Femur (tissue), 1 donor: ENCODE measurements at places on chromosomes 11 and 22.

DNA sequence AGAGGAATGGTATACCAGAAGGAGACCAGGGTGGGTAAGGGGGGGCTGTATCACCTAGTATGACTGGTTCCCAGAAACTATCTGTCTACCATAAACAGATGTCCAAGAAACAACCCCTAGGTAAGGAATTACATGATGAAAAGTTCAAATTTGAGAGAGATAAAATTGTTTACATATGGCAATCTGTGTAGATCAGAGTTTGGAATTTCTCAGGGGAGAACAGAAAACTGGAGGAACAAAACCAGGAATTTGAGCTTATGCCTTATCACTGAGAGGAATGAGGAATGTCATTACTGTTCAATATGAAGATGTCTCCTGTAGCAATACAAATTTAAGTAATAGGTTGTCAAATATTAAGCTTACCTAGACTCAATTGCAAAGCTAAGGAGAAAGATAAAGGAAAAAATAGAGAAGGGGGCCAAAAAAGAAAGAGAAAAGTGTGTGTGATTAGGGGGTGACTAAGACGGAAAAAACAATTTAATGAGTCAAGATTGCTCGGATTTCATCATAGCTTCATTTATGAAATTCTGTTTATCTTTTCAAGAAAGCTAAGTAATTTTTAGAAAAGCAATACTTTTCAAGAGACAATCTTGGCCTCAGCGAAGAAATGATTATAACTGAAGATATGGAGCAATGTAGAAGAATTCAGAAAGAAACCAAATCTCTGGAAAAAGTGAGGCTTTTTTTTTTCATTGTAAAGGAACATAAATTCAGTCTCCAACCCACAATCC is 117.8 kb downstream of the APOL5 start:
- DNase-seq, result no peak

GRCh38 chr22:47587361-47587760 is 824.9 kb downstream of the TBC1D22A start:
- DNase-seq, result no peak

- no peak for DNase-seq
Measured at GRCh38 chr11:61682906-61683675, 2.9 kb downstream of the DAGLA start.

- no peak for DNase-seq
Measured at GRCh38 chr22:38271927-38272372, 860 bp downstream of the TMEM184B start.

GRCh38 chr11:1040428-1041148 is 4.1 kb upstream of the MUC6 start:
- DNase-seq, result no peak

DNA sequence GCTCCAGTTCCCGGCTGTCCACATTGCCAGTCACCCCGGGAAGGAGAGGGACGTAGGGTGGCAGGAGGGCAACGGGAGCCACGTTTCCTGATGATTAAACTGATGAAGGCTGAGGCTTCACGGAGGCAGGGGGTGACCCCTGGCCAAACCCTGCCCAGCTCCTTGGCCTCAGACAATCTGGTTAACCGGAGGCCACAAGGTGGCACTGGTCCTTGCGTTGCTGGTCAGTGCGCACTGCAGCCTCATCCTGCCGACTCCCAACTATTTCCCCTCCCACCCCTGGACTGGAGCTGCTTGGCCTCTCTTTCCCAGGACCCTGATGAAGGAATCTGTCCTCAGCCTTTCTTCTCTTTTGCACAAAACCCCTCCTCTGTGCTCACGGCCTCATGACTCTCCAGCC is 75.3 kb downstream of the PDE2A start:
- DNase-seq, result peak; percentile 46

- DNase-seq, result no peak
Measured at GRCh38 chr11:14179116-14179820, 179.7 kb downstream of the RRAS2 start.

DNA sequence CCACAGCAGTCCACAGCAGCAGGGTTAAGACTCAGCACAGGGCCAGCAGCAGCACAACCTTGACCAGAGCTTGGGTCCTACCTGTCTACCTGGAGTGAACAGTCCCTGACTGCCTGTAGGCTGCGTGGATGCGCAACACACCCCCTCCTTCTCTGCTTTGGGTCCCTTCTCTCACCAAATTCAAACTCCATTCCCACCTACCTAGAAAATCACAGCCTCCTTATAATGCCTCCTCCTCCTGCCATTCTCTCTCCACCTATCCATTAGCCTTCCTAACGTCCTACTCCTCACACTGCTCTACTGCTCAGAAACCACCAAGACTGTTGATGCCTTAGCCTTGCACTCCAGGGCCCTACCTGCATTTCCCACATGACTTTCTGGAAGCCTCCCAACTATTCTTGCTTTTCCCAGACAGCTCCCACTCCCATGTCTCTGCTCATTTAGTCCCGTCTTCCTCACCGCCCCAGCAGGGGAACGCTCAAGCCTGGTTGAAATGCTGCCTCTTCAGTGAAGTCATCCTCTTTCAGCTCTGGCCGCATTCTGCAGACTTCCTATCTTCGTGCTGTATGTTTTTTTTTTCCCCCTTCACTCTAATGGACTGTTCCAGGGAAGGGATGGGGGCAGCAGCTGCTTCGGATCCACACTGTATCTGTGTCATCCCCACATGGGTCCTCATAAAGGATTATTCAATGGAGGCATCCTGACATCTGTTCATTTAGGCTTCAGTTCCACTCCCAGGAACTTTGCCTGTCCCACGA is 3.3 kb downstream of the IL18BP start:
- DNase-seq, result no peak

GRCh38 chr11:2653198-2653551 is 46.6 kb downstream of the KCNQ1OT1 start:
- peak; percentile 53 for DNase-seq

- peak; percentile 97 for DNase-seq
Measured at GRCh38 chr11:62545437-62546243, 966 bp downstream of the AHNAK start.

- no peak for DNase-seq
Measured at GRCh38 chr11:79404325-79404724, 36.5 kb downstream of the TENM4 start.

- no peak for DNase-seq
Measured at GRCh38 chr11:33722590-33723234, 13.5 kb downstream of the CD59 start.

GRCh38 chr22:44489817-44490216 is 8.2 kb downstream of the RTL6 start:
- DNase-seq, result no peak

DNA sequence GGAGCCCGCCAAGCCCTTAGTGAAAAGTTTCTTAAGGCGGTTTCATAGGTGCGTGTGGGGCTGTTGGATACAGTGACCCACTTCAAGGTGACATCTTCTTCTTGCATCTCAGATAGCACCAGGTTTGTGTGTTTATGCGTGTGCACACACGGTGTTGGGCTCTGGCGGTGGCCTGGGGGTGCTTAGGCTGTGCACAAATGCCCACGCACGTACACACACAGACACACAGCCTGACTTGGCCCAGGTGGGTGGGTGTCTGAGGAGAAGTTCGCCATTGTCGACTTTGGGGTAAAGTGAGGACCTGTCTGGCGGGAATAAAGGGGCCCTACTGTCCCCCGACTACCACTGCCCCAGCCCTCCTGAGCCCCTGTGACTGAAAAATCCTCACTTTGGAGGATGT is 103.8 kb downstream of the KCNQ1 start:
- peak; percentile 7 for DNase-seq

DNA sequence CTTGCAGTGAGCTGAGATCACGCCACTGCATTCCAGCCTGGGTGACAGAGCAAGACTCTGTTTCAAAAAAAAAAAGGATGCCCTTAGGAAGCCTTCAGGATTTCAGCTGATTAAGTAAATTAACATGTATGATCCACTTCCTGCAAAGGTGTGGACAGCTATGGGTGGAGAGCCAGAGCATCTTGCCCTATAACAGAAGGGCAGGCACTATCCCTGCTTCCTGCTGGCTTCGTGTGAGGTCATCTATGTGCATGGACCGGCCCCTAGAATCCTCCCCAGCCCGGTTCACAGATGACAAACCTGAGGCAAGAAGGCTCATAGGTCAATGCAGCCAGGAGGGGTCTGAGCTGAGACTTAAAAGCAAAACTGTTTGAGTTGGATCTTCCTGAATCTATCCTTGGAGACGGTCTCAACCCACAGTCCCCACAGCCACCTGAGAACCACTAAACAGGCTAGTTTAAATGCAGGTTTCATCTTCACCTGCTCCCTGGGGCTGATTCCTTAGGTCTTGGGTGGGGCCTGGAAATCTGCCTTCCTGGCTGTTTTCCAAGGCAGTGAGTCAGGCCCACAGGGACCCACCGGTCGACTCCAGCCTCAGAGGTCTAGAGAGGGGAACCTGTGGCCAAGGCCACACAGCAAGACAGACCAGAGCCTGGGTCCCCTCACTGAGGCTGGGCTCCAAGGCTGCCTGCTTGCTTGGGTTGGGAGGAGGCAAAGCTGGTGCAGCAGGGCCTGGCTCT is 55.2 kb upstream of the MPEG1 start:
- DNase-seq, result no peak

DNA sequence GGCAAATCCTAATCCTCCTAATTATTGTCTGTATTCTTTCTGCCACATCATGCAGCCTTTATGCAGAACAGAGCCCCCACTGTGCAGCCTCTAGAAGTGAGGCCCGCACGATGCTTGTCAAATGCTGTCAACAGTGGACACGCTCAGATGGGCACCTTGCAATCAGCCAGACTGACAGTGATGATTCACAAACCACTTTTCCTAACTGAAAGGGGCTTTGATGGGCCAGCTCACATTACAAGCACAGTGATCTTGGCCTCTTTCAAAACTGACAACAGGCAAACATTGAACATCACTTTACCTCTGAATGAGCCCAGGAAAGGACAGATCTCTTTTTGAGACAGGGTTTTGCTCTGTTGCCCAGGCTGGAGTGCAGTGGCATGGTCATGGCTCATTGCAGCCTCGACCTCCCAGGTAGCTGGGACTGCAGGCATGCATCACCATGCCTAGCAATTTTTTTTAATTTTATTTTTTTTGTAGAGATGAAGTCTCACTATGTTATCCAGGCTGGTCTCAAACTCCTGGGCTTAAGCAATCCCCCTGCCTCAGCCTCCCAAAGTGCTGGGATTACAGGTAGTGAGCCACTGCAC is 18.0 kb upstream of the E2F8 start:
- DNase-seq, result no peak

GRCh38 chr11:21774212-21774611 is 418.7 kb upstream of the ANO5 start:
- DNase-seq, result no peak

GRCh38 chr11:126997196-126997595 is 3.4 kb downstream of the KIRREL3 start:
- DNase-seq, result no peak

GRCh38 chr22:38890377-38890776 is 18.4 kb upstream of the CBX6 start:
- no peak for DNase-seq

- no peak for DNase-seq
Measured at GRCh38 chr11:129210831-129211181, 18.7 kb upstream of the ARHGAP32 start.

DNA sequence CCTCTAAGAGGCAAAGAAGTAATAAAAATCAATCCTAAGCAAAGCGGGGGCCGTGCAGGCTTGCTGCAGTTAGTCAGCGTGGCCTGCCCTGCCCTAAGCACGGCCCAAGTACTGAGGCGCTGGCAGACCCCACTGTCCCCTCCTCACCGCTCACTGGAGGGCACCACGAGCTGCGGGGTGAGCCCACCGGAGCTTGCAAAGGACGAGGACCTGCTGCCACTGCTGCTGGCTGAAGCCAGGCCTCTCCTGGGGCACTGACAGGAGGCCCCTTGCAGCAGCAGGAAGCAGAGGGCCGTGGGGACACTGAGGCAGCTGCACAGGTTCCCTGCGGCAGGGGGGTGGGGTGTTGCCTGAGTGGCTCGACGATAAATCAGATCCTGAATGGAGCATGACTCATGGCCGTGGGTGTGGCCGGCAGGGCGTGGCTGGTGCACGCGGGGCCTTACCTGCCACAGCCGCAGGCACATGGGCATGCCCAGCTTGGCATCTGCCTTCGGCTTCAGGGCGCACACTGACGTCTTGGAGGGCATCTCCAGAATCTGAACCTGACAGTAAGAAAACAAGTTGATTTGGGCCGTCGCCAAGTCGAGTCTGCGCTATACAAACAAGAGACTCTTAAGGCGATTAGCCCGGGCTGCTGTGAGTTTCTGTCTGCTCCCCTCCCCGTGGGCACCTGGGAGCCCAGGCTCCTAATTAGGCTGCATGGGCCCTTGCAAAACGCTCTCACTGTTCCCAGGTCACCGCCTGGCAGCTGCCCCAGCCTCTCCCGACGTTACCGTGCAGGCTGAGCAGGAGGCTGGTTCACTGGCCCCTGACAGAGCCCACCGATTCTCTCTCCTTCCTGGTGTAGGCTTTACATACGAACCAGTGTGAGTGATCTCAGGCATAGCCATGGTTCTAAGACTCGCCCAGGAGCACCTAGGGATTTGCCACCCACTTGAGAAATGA is 45.9 kb downstream of the TBX1 start:
- peak; percentile 18 for DNase-seq

DNA sequence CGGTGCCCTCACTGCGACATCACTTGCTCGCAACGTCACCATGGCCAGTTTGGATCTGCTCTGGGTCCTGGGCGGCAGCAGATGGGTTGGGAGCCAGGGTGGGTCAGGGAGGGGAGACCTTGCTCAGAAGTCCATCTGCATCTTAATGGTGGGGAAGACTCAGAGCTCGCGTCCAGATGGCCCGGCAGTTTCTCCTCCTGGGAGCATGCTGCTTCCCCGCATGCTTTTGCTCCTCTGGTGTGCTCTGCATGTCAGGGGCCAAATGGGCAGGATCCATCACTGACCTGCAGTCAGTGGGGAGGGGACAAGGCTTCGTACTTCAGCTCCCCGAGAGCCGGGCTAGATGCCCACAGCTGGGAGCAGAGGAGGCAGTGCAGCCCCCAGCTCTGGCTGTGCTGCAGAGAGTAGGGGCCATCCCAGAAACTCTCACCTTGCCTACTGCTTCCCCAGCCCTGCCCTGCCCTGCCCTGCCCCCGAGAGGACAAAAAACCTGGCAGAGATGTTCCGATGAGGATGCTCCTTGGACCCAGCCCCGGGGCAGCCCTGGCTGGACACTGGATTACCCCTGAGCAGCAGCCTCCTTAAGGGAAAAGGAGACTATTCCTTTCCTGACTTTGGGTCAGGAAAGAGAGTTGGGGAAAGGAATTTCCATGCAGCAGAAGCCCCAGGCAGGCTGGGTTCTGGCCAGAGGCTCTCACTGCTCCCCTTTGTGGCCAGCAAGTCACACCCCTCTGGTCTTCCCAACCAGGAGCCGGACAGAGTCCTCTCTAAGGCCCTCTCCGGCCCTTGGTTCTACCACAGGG is 149.9 kb downstream of the PKNOX2 start:
- peak; percentile 48 for DNase-seq

DNA sequence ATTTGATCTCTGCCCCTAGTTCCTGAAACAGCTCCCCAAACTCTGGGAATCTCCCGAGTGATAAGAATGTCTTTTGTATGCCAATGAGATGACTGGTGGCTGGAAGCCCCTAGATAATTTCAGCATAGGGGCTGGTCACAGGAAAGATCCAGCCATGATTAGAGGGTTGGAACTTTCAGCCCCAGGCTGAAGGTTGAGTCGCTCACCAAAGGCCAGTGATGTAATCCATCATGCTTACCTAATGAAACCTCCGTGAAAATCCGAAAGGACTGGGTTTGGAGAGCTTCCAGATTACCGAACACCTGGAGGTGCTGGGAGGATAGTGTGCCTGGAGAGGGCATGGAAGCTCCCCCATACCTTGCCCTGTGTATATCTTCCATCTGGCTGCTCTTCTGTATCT is 26.0 kb downstream of the LRRC32 start:
- peak; percentile 7 for DNase-seq

GRCh38 chr11:31874631-31875191 is 63.6 kb upstream of the PAX6 start:
- no peak for DNase-seq

- DNase-seq, result no peak
Measured at GRCh38 chr11:134988495-134988894, 576.5 kb upstream of the B3GAT1 start.

GRCh38 chr11:63686926-63687325 is 5.6 kb downstream of the RTN3 start:
- DNase-seq, result no peak
